CD4-positive, alpha-beta T cell treated with Interleukin-12 subunit alpha and Interleukin-12 subunit beta, for 1 hour (primary cell): ENCODE measurements at places on chromosomes 6 and 20.

DNA sequence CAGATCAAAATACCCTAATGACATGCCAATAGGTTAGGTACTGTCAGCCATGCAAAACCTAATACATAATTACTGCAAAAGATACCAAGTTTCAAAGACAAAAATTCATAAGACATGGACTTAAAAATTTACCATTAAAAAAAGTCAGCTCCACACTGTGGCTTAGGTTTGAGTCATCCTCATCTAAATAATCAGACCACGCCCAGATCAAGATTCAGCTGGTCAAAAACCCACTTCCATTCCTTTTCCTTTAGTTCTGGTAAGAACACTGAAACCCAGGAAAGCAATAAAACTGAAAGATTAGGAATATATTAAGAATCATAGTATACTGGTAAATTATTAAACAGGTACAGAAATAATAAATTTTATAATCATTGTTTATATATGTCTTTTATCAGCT lies 81.0 kb upstream of the ASF1A start:
- no peak for DNase-seq

GRCh38 chr6:168664956-168665355 lies 224.0 kb downstream of the SMOC2 start:
- DNase-seq = no peak

GRCh38 chr6:154448448-154449096 lies 61.9 kb downstream of the CNKSR3 start:
- DNase-seq = no peak

GRCh38 chr6:42958125-42958524 lies 2.4 kb upstream of the GNMT start:
- no peak for DNase-seq

GRCh38 chr6:23688650-23689049 lies 437.4 kb upstream of the NRSN1 start:
- no peak for DNase-seq

- DNase-seq = no peak
These were observed 17.6 kb upstream of the L3MBTL3 start for GRCh38 chr6:130000526-130001421.
